ENCODE measurements at places on chromosomes 4 and X.

DNA sequence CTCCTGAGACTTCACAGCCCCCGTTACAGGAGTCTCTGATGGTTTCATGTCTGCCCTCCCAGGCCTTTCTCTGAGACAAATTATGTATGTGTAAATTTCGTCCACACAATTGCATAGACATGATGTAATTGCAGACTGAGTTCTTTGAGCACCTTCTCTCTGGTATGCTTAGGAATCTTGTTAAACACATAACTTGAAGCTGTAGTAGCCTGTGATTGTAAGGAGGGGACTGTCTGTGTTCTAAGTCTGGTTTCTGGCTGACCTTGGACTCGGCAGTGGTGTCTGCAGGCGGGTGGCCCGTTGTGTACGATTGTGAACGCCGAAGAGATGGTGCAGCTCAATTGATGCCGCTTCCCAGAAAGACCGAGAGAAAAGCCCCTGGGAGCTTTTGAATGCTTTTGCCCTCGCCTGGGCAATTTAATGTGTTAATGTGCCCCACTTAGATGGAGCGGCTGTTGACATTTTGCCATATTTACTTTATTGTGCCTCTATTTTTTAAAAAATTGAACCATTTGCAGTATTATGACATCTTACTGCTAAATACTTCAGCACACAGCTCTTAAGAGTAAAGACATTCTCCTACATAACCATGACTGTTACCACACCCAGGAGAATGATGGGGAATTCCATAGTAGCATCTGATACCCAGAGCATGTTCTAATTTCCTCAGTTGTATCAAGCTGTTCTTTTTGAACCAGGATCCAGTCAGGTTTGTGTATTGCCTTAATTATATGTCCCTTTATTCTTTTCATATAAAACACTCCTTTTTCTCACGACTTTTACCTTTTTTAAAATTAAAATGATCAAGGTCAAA is 58.4 kb upstream of the TADA2B start:
- DNase-seq = no peak

- no peak for DNase-seq
Measured at GRCh38 chr4:53779025-53779424, 187.7 kb upstream of the LNX1 start.

- DNase-seq = no peak
Measured at GRCh38 chrX:74061879-74062278, 242.1 kb upstream of the ZCCHC13 start.

GRCh38 chr4:113293674-113294073 is 244.2 kb downstream of the ANK2 start:
- no peak for DNase-seq

- no peak for DNase-seq
Measured at GRCh38 chrX:46376246-46376885, 168.9 kb downstream of the ZNF674 start.

DNA sequence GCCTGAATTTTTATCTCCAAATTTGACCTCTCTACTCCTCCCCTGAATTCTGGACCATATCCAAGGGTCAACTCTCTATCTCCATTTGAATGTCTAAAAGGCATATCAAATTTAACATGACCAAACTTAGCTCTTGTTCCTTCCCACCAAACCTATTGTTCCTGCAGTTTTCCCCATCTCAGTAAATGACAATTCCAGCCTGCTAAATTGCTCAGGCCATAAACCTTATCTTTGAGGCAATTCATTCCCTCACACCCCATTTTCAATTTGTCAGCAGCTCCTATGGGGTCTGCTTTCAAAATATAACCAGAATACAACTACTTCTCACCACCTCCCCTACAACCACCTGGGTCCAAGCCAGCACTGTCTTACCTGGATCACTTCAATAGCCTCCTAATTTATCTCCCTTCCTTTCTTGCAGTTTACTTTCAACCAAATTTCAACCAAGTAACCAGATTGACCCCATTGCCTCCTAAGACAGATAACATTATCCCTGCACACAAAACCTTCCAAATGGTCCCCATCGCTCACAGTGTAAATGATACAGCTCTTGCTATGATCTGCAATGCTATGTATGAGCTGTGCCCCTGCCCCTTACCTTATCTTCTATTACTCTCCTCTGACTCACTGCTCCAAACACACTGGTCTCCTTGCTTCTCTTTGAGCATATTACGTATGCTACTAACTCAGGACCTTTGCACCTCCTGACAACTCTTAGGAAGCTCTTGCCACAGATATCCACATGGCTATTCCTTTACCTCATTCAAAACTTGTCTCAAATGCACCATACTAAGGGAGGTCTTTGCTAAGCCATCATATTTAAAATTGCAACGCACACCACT is 66.0 kb downstream of the CAMK2D start:
- no peak for DNase-seq

GRCh38 chr4:86895692-86896488 is 3.7 kb upstream of the C4orf36 start:
- no peak for DNase-seq

GRCh38 chr4:1510931-1511330 is 104.7 kb upstream of the NKX1-1 start:
- no peak for DNase-seq

DNA sequence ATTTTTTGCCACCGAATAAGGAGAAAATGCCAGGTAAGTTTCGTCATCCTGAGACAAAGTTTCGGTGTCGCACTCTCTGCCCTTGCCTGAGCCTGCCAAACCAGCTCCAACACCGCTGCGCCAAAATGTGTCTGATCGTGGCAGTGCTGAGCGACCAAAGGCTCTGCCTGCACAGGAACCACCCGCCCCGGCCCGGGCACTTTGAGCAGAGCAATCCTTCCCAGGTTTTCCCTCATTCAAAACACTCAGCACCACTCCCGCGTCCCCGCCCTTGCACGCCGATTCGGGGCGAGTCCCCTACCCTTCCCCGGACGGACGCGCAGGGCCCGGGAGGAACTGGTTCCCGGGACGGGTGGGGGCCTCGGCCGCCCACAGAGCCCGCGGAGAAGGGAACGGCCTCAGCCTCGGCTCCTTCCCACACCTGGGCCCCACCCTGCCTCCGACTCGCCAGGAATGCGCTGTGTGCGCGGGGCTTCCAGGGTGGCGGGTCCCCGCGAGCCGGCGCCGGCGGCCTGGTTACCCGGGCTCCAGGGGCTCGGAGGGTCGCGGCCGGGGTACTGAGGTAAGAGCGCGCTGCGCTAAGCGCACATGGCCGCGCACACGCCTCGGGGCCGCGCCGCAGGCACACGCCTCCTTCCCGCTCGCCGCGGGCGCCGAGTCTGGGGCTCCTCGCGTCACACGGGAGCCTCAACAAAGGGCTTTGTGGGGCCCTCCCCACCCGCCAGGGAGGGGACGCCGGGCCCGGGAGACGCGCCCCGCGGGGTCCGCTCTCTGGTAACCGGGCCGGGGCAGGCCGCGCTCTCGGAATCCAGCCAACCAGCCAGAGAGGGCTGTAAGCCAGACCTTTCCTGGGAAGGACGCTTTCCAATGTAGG is at the start of gene C4orf36:
C4orf36 (minus strand) TSS at position 661 of the 874 bp plus-strand sequence. CDS start 902 bp downstream, outside the sequence.
- DNase-seq = no peak

DNA sequence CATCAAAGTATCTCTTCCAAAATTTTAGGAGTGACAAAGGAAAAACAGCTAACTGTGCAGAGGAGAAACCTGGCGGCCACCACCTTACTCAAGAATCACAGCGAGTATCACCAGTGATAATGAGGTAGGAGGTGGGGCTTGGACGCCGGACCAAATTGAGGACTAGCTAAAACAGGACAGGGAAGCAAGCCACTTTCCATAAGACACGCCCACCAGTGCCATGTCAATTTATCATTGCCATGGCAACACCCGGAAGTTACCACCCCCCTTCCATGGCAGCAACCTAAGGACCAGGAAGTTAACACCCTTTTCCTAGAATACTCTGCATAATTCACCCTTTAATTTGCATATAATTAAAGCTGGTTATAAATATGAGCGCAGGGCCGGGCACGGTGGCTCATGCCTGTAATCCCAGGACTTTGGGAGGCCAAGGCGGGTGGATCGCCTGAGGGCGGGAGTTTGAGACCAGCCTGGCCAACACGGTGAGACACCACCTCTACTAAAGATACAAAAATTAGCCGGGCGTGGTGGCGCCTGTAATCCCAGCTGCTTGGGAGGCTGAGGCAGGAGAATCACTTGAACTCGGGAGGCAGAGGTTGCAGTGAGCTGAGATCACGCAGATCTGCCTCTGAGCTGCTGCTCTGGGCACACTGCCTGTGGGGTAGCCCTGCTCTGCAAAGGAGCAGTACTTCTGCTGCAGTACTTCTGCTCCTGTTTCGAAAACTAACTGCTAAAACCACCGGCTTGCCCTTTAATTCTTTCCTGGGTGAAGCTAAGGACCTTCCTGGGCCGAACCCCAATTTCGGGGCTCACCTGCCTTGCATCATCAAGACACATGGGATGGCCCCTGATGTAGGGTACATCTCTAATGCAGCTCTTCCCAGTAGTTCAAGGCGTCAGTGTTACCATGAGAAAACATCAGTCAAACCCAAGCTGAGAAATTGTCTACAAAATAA is 116.7 kb downstream of the HMX1 start:
- DNase-seq = no peak

DNA sequence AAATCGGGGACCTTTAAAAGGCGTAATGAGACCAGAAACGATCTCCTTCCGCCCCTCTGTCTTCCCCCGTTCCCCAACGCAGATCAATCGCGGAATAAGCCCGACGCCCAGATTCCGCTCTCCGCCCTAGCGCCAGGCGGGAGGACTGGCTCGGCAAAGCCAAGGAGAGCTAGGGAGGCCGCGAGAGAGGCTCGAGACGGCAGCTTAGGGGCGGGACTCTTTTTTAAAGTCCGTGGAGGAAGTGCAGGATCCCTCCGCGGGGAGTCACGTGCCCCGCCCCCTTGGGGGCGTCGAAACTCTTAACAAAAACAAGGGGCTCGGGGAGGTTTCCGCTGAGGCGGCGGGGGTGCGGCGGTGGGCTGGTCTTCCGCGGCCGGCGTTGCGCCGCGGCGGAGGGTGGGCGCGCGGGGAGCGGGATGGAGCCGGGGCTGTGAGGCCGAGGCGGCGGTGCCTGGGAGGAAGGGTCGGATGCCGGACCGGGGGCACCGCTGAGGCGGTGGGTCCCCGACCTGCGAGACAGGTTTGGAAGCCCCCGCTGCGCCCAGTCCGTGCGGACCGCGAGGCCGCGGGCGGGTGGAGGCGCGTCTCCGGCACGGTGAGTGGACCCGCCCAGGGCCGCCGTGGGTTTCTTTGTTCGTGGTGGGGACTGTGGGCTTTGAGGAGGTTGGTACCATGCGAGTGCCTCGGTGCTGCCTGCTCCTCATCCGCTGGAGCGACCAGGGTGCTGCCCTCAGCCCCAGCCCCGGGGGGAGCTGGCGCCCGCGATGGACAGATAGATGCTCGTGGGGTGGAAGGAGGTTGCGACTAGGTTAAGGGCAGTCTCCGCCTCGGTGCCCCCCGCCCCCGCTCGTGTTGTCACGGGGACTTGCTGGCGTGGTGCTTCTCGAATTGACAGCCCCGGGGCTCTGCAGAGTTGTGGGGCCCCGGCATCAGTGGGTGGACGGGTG is at the start of gene CCNG2:
CCNG2 (plus strand) TSS at position 296 of the 947 bp plus-strand sequence. CDS start 1,326 bp downstream, outside the sequence.
- DNase-seq = peak; percentile 79

GRCh38 chrX:153412746-153413720 is 1.8 kb downstream of the ZFP92 start:
- DNase-seq = no peak

GRCh38 chr4:175873707-175874106 is 61.6 kb upstream of the GPM6A start:
- no peak for DNase-seq

DNA sequence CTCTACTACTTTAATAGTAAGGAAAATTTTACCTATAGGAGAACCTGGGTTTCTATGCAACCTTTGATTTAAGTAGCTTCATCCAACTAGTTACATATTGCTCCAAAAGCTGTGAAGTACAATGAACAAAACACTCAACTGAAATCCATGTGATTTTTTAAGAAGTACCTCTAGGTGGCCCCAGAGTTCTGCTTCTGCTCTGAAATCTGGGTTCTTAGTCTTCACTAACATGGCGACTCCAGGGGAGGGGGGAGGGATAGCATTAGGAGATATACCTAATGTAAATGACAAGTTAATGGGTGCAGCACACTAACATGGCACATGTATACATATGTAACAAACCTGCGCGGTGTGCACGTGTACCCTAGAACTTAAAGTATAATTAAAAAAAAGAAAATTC is 73.4 kb upstream of the MAGEB2 start:
- DNase-seq = no peak

DNA sequence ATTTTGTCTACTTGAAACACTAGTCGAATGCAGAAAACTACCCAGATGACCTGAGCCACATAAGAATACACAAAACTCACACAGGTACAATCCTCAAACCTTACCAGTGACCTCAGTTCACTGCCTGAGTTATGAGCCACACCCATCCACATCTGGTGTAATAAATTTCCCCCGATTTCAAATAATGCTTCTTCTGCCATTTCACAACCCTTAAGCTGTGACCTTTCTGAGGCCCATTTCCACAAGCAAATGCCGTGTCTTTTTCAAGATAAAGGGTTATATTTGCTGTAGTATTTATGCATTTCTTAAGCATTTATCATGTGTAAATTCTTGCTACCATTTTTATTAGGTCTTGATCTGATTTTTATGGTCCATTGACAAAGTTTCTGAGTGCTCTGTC is 1.8 kb upstream of the ARHGEF38 start:
- DNase-seq = no peak

DNA sequence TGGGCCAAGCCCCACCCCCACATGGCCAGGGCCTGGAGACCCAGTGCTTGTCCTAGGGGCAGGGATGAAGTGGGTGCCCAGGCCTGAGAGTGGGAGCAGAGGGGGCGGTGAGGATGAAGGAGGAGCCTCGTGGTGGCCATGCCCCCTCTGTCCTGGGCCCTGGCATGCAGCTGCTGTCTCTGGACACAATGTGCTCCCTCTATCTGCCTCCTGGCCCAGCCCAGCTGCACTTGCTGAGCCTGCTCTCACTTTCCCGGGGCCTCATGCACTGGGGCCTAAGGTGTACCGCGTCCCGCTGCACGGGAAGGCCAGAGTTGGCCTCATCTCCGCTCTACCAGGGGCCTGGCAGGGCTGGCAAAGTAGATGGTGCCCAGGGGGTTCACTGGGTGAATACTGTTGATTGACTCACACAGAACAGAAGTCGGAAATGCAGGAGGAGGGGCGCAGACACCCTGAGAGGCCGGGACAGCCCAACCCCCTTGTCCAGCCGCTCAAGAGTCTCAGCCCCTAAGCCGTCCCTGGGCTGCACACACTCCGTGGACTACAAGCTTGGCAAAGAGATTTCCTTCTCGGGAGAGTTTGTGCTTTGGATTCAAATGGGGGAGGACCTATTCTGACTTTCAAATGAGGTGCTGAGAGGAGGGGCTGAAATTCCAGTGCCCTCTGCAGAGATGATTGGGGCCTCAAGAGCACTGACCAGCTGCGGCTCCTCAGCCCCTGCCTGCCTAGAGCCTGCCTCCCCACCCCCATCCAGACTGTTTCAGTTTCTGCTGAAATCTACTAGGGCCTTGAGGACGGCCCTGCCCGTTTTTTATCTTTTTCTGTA is 112.4 kb downstream of the PSAPL1 start:
- no peak for DNase-seq

GRCh38 chr4:12987284-12987683 is 496.9 kb downstream of the RAB28 start:
- no peak for DNase-seq

DNA sequence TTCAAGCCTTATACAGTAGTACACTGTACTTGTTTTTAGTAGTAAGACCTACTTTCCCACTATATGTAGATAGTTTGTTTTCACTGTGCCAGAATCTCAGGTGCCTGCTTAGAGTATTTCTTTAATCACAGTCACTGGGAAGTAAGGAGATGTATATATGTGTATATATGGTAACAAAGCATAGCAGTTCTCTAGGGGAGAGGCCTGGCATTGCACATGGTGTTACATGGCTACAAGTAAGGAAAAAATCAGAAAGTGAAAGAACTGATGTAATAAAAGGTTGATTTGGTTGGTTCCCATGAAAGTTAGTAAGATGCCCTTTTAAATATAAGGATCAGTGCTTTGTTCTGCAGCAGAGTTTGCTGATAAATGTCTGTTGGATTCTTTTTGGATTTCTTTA is 9.3 kb upstream of the DCK start:
- DNase-seq = no peak

All from T follicular helper cell (primary cell).